ENCODE measurements at places on chromosomes 7 and 10.

DNA sequence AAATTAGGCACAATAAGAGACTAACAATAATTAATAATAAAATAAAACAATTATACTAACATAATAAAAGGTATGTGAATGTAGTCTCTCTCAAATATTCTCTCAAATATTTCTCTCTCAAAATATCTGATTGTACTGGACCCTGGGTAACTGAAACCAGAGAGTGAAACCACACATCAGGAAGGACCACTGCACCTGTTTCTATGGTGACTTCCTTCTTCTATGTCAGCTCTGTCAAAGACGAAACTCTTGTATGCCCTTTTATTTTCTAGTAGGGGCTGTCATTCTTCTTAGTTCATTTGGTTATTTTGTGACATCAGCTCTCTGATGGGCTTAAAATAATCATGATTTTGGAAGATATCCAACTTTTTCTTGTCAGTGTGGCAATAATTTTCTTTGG, 428.0 kb upstream of the TPK1 start:
- no peak for DNase-seq

DNA sequence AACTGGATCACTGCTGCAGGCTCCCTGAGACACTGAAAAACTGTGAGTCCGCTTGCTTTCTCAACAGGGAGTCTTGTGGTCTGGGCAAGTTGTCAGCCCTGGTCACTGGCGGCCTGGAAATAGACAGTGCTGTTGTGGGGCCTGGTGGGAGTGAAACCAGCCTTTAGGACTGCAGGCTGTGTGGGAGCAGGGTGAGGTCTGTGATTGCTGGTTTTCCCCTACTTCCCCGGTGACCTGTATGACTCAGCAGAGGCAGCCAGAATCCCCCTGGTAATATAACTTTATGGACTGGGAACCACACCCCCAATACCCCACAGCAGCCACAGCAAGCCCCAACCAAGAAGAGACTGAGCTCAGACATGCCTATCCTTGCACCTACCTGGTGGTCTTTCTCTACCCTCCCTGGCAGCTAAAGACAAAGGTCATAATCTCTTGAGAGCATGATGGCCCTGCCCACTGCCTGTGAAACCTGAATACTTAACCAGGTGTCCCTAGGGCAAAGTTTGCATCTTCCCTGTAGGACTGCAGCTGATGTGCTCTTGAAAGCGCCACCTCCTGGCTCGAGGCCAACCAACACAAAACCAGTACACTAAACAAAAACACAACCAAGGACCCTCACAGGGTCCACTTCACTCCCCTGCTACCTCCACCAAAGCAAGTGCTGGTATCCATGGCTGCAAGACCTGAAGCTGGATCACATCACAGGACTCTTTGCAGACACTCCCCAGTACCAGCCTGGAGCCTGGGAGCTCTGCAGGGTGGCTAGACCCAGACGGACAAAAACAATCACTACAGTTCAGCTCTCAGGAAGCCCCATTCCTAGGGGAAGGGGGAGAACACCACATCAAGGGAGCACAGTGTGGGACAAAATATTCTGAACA, 7.2 kb upstream of the ADAM22 start:
- DNase-seq = no peak

- DNase-seq = no peak
Observed at GRCh38 chr10:107919626-107920235, 755.2 kb upstream of the SORCS1 start.

DNA sequence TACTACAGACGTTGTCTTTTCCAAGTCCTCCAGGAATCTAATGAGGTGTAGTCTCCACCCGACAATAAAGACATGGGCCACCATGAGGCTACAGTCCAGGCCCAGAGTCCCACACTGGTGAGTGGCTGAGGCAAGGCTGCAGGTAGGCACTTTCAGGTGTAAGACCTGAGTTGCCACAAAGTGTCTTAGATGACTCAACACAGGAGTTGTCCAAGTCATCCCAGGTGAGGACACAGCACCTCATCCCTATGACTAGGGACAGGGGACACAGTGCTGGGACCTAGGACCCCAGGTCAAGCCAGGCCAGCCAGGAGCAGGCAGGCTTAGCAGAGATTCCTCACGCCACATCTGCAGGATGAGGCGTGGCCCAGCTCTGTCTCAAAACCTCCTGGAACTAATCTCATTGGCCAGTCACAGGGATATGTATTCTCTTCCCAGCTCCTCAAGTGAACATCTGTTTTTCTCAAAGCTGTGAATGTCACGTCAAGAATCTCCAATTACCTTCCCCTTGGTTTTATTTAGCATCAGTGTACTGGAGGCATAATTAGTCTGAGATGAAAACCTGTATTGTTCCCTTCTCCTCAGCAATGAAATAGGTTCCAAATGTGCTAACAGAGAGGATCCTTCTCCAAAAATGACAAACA, 254.6 kb downstream of the GRID1 start:
- no peak for DNase-seq

- DNase-seq = no peak
Observed at GRCh38 chr10:70742537-70743429, 42.4 kb downstream of the TBATA start.

DNA sequence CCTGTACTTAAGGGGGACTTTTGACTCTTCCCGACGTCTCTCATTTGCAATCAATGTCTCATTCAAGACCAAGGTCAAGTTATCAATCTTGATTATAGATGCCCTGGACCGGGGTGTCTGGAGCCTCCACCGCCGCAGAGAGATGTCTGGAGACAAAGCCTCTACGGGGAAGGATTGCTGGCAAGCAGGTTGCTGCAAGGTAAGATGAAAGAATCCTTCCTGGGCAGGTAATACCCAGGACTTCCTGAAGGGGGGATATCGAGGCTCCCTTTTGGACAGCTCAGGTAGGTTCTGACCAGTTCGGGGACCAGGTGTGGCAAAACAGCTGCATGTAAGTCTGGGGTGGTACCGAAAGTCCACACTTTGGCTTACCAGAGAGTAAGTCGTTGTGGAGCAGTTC, 12.5 kb upstream of the CUX1 start:
- no peak for DNase-seq

DNA sequence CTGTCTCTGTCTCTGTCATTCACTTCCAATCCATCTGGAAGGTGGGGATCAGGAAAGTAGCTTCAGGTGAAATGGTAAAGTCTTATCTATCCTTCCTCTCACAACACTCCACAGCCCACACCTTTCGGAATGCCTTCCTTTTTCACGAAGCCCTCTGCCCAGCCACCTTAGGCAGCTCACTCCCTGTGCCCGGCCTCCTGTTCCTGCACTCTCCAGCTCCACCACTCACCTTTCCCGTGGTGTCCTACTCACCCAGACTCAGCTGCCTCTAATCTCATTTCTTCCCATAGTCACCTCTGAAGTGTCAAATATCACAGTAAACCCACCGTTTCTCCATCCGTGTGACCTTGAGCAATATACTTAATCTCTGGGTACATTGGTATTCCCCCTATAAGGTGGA, 100.9 kb upstream of the C7orf33 start:
- DNase-seq = no peak

DNA sequence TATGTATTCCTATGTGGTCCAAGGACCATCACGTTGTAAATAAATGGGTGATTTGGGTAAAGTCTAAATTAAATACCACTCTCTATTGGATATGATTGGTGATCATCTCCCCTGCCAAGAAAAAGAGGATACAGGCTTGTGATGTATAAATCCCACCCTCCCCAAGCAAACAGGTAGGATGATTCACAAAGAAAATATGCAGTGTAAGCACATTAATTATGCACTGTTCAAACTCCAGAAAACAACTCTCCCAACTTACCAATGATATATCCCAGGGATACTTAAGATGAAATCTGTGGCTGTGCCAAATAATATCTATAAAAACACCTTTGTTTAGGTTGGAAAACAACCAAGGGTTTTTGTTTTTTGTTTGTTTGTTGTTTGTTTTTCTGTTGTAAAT, 795.9 kb downstream of the XPNPEP1 start:
- no peak for DNase-seq

DNA sequence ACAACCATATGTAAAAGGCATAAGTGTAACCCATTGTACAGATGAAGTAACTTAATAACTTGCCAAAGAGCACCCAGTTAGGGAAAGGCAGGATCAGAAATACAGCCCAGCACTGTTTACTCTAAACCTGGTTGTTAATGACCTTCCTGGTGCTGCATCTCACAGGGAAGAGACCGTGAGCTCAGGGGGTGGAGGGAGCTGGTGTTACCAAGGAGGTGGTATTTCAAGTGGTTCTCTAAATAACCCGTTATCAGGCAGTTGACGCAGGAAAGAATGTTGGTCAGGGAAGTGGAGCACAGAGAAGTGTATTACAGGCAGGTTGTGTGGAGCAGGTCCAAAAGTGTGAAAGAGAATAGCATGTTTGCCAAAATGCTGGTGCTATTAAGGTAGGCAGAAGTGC, 4.4 kb upstream of the ST7 start:
- no peak for DNase-seq

- no peak for DNase-seq
Observed at GRCh38 chr7:50608196-50608906, 43.1 kb upstream of the DDC start.

DNA sequence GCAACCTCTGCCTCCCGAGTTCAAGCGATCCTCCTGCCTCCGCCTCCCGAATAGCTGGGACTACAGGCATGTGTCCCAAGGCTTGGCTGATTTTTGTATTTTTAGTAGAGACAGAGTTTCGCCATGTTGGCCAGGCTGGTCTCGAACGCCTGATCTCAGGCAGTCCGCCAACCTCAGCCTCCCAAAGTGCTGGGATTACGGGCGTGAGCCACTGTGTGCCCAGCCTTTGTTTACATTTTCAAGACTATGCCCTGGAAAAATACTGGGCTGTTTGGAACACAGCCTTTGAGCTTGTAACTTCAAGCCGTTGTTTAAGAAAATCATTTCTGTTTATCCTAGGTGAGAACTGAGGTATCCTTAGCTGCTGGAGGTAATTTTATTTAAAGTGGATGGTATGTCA, 1.9 kb downstream of the ZKSCAN1 start:
- DNase-seq = no peak

DNA sequence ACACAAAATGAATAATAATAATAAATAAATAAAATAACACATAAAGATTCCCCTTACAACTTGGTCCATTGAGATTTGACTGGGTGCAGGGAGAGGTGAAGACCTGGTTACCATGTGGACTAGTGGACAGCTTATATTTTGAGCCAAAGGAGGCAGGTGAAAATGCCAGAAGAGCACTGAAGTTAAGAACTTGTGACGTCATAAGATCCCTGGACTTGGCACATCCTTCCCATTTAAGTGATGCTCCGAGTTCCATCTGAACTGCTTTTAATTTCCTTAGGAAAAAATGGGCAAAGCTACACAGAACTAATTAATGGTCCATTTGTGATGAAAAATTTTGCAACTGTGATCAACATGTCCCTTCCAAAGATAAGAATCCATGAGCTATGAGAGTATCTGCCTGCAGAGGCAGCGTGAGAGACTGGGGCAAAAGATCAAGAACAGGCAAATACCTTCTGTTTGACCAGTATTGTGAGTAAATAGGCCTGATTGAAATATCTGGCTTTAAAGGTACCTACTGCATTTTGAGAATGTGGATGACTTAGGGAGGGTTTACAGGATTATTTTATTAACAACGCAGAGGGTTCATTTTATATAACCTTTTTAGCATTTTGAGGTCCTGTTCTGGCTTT, 101.2 kb upstream of the POT1 start:
- no peak for DNase-seq

DNA sequence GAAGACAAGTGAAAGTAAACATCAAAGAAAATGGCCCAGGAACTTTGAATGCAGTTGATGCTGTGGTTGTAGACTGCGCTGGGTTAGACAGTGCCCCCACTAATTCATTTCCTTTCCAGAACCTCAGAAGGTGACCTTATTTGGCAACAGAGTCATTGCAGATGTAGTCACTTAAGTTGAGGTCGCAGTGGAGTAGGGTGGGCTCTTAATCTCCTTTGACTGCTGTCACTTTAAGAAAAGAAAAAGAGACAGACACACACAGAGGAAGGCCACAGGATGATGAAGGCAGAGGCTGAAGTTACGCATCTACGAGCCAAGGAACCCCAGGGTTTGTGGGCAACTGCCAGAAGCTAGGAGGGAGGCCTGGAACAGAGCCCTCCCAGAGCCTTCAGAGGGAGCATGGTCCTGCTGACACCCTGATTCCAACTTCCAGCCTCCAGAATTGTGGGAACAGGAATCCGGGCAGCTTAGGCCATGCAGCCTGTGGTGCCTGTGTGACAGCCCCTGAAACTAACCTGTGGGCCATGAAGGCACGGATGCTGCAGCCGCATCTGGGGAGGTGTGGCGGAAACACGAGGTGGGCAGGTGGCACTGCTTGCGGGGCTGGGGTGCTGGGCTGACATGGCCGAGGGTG, 107.6 kb downstream of the PRKAG2 start:
- no peak for DNase-seq

GRCh38 chr7:32879460-32879859, 12.1 kb downstream of the KBTBD2 start:
- DNase-seq = no peak

- DNase-seq = no peak
Observed at GRCh38 chr10:43461950-43462349, 25.0 kb downstream of the ZNF487 start.

DNA sequence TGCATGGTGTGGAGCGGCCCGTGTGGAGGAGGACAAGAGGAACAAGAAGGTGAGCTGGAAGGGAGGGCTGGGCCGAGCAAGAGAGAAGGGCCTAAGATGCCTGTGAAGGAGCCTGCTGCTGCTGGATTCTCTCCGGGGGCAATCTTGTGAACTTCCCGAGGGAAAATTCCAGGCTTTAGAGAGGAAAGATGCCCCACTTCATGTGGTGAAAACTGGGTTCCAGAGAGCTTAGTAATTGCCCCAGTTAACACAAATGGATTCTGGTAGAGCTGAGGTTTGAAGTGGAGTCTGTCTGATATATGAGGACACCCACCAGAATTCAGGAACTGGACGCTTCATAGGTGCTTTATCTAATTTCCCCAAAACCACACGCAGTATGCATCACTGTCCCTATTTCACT, 114.1 kb upstream of the ZMIZ1 start:
- no peak for DNase-seq

GRCh38 chr7:42253316-42253715, 16.3 kb upstream of the GLI3 start:
- DNase-seq = no peak

- DNase-seq = no peak
Observed at GRCh38 chr10:83990126-83990525, 149.2 kb upstream of the GHITM start.

- DNase-seq = no peak
Observed at GRCh38 chr10:113187063-113187777, 237.2 kb downstream of the TCF7L2 start.

DNA sequence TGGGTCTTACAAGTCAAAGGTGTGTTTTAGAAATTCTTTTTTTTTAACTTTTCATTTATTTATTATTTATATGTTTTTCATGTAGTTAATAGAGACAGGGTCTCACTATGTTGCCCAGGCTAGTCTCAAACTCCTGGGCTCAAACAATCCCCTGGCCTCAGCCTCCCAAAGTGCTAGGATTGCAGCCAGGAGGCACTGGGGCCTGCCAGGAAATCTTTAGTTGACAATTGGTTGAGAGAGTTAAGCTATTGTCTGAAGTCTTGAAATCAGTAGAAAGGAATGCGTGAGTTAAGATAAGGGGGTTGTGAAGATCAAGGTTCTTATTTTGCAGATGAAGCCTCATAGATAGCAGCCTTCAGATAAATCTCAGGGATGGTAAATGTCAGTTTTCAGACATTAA, 245.4 kb upstream of the GALNT17 start:
- no peak for DNase-seq

GRCh38 chr10:3486346-3487065, 298.5 kb downstream of the KLF6 start:
- no peak for DNase-seq

GRCh38 chr10:97039538-97040247, 146.1 kb downstream of the SLIT1 start:
- DNase-seq = no peak

Data from stimulated activated CD4-positive, alpha-beta T cell treated with anti-CD3 and anti-CD28 coated beads, Interleukin-4, amount 100 ng/mL, for 48 hours (primary cell).